ENCODE measurements at places on chromosomes 2 and 18.

- no peak for DNase-seq
These were observed 220.9 kb downstream of the HDAC4 start for GRCh38 chr2:239179851-239180371.

DNA sequence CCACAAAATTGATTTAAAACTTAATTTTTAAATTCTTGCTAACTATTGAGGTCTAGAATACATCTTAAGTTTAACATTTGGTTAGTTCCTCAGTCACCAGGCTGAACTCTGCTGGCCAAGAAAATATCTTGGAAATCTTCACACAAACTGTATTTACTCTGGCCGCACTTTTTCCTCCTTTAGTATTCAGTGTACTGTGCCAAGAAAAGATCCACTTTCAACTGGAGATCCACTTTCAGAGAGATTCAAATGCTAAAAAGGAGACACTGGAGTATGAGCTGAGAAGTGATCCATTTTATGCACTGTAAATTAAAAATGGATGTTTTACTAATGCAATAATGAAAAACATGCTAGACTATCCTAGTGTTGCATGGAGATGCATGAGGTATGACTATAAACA is 98.1 kb downstream of the ANTXR1 start:
- peak; percentile 79 for DNase-seq

DNA sequence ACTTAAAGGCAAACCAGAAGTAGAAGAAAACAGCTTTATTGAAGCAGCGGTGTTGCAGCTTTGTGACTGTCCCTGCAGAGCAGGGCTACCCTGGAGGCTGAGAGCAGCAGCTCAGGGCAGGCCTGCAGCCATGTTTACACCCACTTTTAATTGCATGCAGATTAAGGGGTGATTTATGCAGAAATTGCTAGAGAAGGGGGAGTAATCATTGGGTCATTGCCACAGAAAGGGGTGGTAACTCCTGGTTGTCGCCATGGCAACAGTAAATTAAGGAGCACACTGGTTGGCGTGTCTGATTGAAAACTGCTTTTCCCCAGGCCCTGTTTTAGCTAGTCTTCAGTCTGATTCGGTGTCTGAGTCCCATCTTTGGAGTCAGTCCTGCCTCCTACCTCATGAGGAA is 195.4 kb upstream of the HDAC4 start:
- peak; percentile 87 for DNase-seq

GRCh38 chr2:153622285-153622684 is 143.7 kb upstream of the RPRM start:
- no peak for DNase-seq

- DNase-seq, result no peak
These were observed 27.0 kb downstream of the GREB1 start for GRCh38 chr2:11560806-11561205.

GRCh38 chr2:21715887-21716286 is 592.1 kb downstream of the TDRD15 start:
- no peak for DNase-seq

DNA sequence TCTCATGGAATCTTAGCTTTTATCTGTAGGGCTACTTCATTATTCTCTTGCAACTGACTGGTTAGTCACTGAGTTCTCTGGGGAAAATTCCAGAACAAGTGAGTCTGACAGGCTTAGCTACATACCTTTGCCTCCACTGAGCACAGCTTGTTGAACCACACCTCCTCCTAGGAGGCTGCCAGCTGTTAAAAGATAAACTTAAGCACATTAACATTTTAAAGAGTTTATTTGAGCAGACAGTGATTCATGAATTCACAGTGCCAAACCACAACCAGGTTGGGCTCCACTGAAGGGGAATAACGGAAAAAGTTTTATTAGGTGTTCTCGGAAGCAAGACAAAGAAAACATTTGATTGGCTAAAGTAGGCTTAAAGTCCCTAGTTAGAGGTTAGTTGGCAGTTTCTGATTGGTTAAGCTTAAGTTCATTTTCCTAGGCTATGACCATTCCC is 12.5 kb upstream of the SLC38A11 start:
- DNase-seq, result no peak

DNA sequence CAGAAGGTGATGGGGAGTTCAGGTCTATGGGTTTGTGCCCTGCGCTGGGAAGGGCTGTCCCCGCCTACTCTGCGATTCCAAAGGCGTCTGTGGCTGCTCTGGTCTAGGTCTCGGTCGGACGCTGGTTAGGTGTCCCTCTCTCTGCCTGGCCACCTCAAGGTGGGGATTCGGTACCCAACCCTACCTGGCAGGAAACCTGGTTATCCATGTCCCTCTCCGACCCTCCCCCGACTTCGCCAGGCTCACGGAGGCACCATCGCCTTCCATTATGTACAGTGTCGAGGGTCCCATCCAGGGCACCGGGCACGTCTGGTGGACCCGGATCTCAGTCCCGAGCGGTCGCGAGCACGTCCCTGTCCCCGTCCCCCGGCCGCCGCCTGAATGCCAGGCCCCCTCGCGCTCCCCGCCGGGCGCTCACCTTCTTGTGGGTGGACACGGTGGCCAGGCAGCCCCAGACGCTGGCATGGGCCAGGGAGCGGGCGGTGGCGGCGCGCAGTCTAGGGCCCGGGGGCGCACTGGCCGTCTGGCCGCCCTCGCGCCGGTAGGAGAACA is 628 bp downstream of the CREG2 start:
- no peak for DNase-seq

- no peak for DNase-seq
These were observed 20.7 kb upstream of the CNRIP1 start for GRCh38 chr2:68340226-68341061.

- DNase-seq, result no peak
These were observed 213.3 kb downstream of the LDLRAD4 start for GRCh38 chr18:13431886-13432285.

GRCh38 chr2:237820421-237820820 is 21.8 kb downstream of the RBM44 start:
- no peak for DNase-seq

All from skin of body (tissue), 3 donors.